Panc1 (cell line): ENCODE measurements at places on chromosomes 1 and 21. TPM values are rescaled to one million over a fixed set of nuclear protein-coding genes. Genes with fewer than 3 reads are reported as not detected.

Gene SIPA1L2
- total RNA-seq = 5.2 TPM

Gene SYNC
- 1.3 TPM for total RNA-seq

Gene SRSF11
- 145 TPM for total RNA-seq

Gene HOOK1
- total RNA-seq = 0.57 TPM

Gene FRRS1
- total RNA-seq = 1.2 TPM

Gene FBLIM1
- 4.3 TPM for total RNA-seq

Gene NOS1AP
- 27.9 TPM for total RNA-seq

Gene RGS7
- 0.10 TPM for total RNA-seq

Gene SLC9C2
- total RNA-seq = not detected

Gene FLG2
- total RNA-seq = not detected

Gene LENEP
- 0.67 TPM for total RNA-seq
